ENCODE measurements at places on chromosomes 7 and 10.

DNA sequence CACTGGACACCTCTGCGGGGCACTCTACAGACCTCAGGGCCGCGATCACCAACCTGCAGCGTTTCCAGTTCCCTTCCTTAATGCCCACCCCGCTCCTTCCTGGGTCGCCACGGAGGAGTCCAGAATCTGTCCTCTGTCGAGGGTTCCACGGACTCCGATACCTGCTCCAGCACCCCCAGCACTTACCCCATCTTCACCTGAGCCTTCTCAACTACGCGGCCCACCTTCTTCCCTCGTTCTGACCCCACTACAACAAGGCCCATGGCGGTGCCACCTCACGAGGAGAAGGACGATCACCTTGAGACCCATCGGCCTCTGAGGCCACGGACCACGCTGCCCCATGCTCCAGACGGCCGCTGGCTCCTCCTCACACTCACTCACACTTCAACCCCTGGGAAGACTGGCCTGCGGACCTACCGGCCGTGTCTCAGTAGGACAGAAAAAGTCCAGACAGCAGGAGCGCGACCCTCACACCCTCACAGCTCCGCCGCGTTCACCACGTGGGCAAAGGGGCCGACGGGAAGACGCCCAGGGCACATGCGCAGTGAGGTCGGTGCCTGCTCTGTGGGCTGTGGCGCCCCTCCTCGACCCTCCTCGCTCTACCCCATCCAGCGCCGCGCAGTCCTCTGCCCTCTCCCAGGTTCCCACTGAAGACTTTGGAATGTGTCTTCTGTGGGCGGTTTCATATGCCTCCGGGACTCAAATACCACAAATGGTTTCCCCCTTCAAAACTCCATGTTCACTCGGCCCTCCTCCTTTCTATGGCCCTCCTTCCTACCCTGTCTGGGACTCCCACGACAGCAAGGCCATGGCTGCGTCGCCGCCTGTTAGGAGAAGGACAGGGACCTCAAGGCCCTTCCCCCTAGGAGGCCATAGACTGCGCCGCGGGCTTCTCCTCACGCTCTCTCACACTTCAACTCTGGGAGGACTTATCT is 193.9 kb upstream of the PHF14 start:
- no peak for ATAC-seq

DNA sequence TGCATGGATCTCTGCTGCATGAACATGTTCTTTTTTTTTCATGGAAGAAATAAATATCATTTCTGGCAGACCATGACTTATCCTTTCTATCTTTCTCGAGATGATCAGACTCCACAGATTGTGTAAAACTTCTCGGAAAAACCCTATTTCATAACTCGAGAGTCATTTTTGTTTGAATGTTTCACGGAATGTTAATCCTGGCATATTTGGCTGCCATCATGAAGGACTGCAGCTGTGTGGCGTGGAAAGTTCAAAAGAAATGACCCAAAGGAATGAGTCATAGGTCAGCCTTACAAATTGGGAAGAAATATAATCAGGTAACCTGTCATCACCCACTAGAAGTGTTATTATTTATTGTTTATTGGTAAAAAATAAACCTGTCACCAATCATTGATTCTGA is 566.8 kb downstream of the SDK1 start:
- peak; percentile 81 for ATAC-seq

GRCh38 chr10:32446536-32447406 is 831 bp downstream of the CCDC7 start:
- peak; percentile 2 for ATAC-seq

GRCh38 chr10:26697922-26698608 is 564 bp downstream of the PDSS1 start:
- ATAC-seq = no peak

GRCh38 chr7:134834689-134835462 is 55.4 kb downstream of the CALD1 start:
- peak; percentile 9 for ATAC-seq

DNA sequence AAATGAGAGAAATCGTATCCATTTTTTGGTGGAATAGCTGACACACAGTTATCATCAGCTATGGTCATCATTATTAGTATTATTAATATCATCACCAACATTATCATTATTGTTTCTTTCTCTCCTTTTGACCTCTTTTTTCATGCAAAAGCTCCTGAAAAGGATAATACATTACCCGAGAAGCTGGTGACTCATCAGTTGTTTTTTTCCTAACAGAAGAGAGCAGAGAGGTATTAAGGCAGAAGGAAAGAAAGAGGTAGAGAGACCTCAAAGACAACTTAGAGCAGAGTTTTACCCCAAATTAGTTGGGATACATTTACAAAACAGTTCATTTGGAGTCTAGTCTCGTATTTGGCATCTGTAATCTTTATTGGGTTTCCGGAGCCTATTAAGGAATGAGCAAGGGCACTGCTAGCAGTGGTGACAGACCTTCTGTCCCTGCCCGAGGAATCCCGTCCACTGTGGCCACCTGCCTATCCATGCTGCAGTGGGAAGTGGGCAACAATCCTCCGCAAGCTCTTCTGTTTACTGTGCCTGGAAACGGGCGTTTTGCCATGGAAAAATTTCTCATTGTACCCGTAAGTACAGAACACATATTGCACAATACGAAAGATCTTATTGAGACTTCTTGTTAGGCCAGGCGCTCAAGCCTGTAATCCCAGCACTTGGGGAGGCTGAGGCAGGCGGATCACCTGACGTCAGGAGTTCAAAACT is 170.0 kb upstream of the MKLN1 start:
- ATAC-seq = peak; percentile 74

Data from gastroesophageal sphincter (tissue), 4 donors.